ENCODE measurements at places on chromosomes 13 and 19. TPM values are rescaled to one million over a fixed set of nuclear protein-coding genes. Genes with fewer than 3 reads are reported as not detected.
A peak's percentile ranks its signal among the peaks of the same experiment; 100 is the strongest.

Gene SULT2A1
- not detected for total RNA-seq

- no peaks in the 10 kb centered on the region for H3K27me3 ChIP-seq
- H3K36me3 ChIP-seq: no peaks in the 10 kb centered on the region
- H3K4me1 ChIP-seq: no peaks in the 10 kb centered on the region
- DNase-seq: no peak
- H3K27ac ChIP-seq: no peak overlapping the region
Observed at GRCh38 chr13:92829930-92830329, 396.7 kb upstream of the GPC6 start.

DNA sequence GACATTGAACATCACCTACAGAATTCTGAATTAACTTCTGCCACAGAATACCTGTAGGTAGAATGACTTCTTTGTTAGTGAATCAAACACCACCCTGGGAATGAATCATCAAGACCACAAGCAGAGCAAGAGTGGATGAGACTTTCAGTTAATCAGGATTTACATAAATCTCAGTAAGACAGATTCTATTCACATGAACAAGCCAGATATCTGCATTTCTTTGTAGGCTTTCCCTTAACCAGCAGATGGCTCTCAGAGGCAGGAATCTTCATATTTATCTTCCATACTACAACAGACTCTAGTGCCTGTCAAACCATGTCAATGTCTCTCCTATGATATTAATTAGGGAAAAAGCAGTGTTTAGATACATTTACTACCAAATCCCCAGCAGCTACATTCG, 412.1 kb downstream of the KLF12 start:
- no peak for DNase-seq
- H3K27me3 ChIP-seq: no peaks in the 10 kb centered on the region
- H3K36me3 ChIP-seq: peaks cover 7% of the 10 kb centered on the region
- no peak overlapping the region for H3K27ac ChIP-seq
- no peak overlapping the region for H3K4me3 ChIP-seq

Gene ZNF681
- total RNA-seq: 5.5 TPM

Gene C19orf18
- 0.73 TPM for total RNA-seq

GRCh38 chr19:39557811-39558623, 18.1 kb upstream of the EID2 start:
- H3K4me3 ChIP-seq: peak overlapping the region; percentile 55
- H3K27ac ChIP-seq: peak overlapping the region; percentile 90
- DNase-seq: peak; percentile 31
- H3K36me3 ChIP-seq: no peaks in the 10 kb centered on the region
- H3K27me3 ChIP-seq: peaks cover 3% of the 10 kb centered on the region

Gene NLRP8
- total RNA-seq: not detected

- H3K27me3 ChIP-seq: no peaks in the 10 kb centered on the region
- no peak for DNase-seq
- H3K4me1 ChIP-seq: no peaks in the 10 kb centered on the region
- no peaks in the 10 kb centered on the region for H3K36me3 ChIP-seq
- H3K4me3 ChIP-seq: no peak overlapping the region
- H3K27ac ChIP-seq: no peak overlapping the region
Observed at GRCh38 chr13:91540158-91540736, 141.8 kb downstream of the GPC5 start.

Gene ZNF611
- 41.0 TPM for total RNA-seq

DNA sequence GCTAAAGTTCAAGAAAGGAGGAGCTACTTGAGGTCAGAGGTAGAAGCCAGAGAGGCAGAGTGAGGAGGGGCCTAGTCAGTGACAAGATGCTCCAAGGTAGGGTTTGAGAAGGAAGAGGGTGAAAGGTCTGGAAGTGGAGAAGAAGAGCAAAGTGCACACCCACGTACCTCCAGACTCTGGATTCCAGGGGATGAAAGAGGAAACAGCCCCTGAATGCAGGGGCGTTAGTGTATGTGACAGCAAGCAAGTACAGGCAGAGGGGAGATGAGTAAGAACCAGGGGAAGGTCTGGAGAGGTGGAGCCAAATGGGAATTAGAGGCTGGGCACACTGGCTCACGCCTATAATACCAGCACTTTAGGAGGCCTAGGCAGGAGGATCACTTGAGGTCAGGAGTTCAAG, 8.7 kb downstream of the RPS28 start:
- peaks cover 5% of the 10 kb centered on the region for H3K4me1 ChIP-seq
- peaks cover 7% of the 10 kb centered on the region for H3K27me3 ChIP-seq
- H3K27ac ChIP-seq: no peak overlapping the region
- H3K4me3 ChIP-seq: no peak overlapping the region
- no peak for DNase-seq
- H3K36me3 ChIP-seq: no peaks in the 10 kb centered on the region

Gene FCGBP
- 5.8 TPM for total RNA-seq

GRCh38 chr19:1626417-1627010, 21.3 kb upstream of the UQCR11 start:
- no peaks in the 10 kb centered on the region for H3K4me1 ChIP-seq
- no peak for DNase-seq
- H3K27me3 ChIP-seq: no peaks in the 10 kb centered on the region
- H3K36me3 ChIP-seq: peaks cover 19% of the 10 kb centered on the region

DNA sequence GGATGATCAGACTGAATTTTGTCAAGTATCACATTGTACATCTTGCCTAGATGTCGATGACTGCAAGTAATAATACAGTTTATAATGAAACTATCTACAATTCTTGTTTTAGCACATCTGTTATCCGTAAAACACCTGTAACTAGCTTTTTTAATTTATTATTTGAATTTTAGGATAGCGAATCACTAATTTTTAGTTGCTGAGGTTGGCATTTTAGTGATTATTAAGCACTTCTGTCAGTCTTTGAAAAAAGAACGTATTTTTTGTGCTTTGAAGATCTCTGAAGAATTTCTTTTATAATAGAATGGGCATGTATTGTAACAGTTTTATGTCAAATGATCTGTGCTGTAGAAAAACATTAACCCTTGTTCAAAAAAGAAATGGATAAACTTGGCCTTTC, 11.5 kb upstream of the MLNR start:
- H3K4me3 ChIP-seq: no peak overlapping the region
- peaks cover 49% of the 10 kb centered on the region for H3K36me3 ChIP-seq
- H3K4me1 ChIP-seq: no peaks in the 10 kb centered on the region
- no peak for DNase-seq
- no peaks in the 10 kb centered on the region for H3K27me3 ChIP-seq

Gene CARM1
- 33.2 TPM for total RNA-seq

DNA sequence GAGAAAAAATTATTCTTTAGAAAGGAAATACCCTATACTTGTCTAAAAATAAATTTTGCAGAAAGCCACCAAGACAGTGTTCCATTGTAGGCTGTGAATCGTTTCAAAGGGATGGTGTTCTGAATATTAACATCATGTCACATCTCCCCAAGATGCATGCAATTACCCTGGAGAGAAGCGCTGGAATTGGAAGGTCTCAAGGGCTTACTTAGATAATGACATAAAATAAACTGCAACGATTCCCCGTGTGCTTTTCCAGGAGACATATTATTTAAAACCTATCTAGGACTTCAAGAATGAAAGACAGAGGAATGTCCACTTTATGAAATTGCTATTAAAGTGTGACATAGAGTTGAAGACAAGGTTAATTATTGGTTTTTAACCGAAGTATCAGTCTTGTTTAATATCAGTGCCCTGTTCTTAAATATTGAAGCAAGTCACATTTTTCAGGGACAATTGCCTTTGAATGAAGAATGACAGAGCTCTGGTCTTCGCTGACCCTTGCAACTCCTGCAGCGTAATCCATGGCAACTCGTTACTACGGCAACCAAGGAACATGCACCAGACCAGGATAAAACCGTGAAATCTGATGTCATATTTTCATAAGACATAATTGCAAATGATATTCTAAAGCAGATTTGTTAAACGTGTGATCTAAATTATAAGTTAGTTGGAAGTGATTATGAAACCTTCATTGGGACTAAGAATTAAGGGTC, 91.7 kb downstream of the EFNB2 start:
- DNase-seq: no peak
- no peaks in the 10 kb centered on the region for H3K36me3 ChIP-seq
- no peak overlapping the region for H3K4me3 ChIP-seq
- H3K4me1 ChIP-seq: no peaks in the 10 kb centered on the region
- no peak overlapping the region for H3K27ac ChIP-seq
- no peaks in the 10 kb centered on the region for H3K27me3 ChIP-seq

Gene CYP2S1
- 0.83 TPM for total RNA-seq

GRCh38 chr13:106243011-106243565, 292.4 kb downstream of the EFNB2 start:
- no peak for DNase-seq
- peaks cover 2% of the 10 kb centered on the region for H3K27me3 ChIP-seq
- H3K36me3 ChIP-seq: no peaks in the 10 kb centered on the region
- no peaks in the 10 kb centered on the region for H3K4me1 ChIP-seq

GRCh38 chr19:16516381-16516780, 20.2 kb downstream of the C19orf44 start:
- DNase-seq: no peak
- H3K4me3 ChIP-seq: no peak overlapping the region
- H3K36me3 ChIP-seq: peaks cover 42% of the 10 kb centered on the region
- H3K4me1 ChIP-seq: peaks cover 5% of the 10 kb centered on the region

Gene ARRDC5
- total RNA-seq: 0.55 TPM

- no peaks in the 10 kb centered on the region for H3K4me1 ChIP-seq
- DNase-seq: no peak
- no peaks in the 10 kb centered on the region for H3K27me3 ChIP-seq
- H3K36me3 ChIP-seq: peaks cover 16% of the 10 kb centered on the region
Observed at GRCh38 chr13:27549406-27549981, 70.8 kb downstream of the LNX2 start.

GRCh38 chr13:27619728-27620376, 477 bp downstream of the LNX2 start:
- peaks cover 44% of the 10 kb centered on the region for H3K4me1 ChIP-seq
- no peaks in the 10 kb centered on the region for H3K27me3 ChIP-seq
- H3K4me3 ChIP-seq: peak overlapping the region; percentile 92
- H3K36me3 ChIP-seq: peaks cover 30% of the 10 kb centered on the region
- peak; percentile 54 for DNase-seq
- H3K27ac ChIP-seq: peak overlapping the region; percentile 90

GRCh38 chr13:30982506-30982905, 50.0 kb downstream of the TEX26 start:
- no peak overlapping the region for H3K27ac ChIP-seq
- DNase-seq: no peak
- H3K4me1 ChIP-seq: no peaks in the 10 kb centered on the region
- no peaks in the 10 kb centered on the region for H3K36me3 ChIP-seq
- H3K27me3 ChIP-seq: peaks cover 36% of the 10 kb centered on the region

GRCh38 chr19:35006342-35006998, 6.3 kb downstream of the GRAMD1A start:
- no peaks in the 10 kb centered on the region for H3K27me3 ChIP-seq
- peaks cover 56% of the 10 kb centered on the region for H3K36me3 ChIP-seq
- no peak overlapping the region for H3K27ac ChIP-seq
- peaks cover 51% of the 10 kb centered on the region for H3K4me1 ChIP-seq
- DNase-seq: no peak
- no peak overlapping the region for H3K4me3 ChIP-seq

- no peak for DNase-seq
- no peaks in the 10 kb centered on the region for H3K4me1 ChIP-seq
- no peaks in the 10 kb centered on the region for H3K36me3 ChIP-seq
- peaks cover 18% of the 10 kb centered on the region for H3K27me3 ChIP-seq
- no peak overlapping the region for H3K4me3 ChIP-seq
Observed at GRCh38 chr13:26677156-26677555, 83.4 kb downstream of the GPR12 start.

DNA sequence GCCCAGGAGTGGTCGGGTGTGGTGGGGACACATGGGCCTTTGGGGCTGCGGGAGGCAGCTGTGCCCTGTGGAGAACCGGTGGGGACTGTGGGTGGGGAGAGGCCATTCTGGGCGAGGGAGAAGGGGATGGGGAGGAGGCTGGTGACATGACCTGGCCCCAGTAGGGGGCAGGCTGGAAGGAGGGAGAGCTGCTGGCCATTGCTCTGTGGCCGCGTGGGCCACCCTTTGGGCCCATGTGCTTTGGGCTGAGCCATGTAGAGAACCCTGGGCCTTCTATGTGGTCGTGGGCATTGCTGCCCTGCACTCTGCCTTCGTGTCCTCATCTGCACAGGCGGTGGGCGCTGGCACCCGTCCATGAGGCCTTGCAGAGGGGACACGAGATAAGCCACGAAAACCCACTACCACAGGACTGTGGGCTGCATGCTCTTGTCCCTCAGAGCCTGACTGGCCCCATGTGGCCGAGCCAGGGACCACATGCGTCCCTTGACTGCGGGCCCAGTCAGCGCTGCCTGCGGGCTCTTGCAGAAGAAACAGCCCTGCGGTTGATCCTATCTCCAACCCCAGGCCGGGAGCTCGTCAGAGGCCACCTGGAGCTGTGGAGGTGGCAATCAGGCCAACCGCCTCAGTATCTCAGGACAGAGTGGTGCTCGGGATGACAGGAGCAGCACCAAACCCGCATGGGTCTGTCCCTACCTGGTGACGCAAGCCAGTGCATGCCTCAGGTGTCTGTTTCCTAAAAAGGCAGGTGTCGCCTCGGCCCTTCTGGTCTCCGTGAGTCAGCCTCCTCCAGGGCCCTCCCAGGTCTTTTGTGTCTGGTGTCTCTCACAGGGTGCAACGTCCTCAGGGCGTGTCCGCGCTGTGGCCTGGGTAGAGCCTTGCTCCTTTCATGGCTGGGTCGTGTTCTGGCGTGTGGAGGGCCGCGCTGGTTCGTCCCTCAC, 14.3 kb downstream of the FZR1 start:
- H3K27ac ChIP-seq: no peak overlapping the region
- H3K4me3 ChIP-seq: no peak overlapping the region
- peaks cover 21% of the 10 kb centered on the region for H3K4me1 ChIP-seq
- no peaks in the 10 kb centered on the region for H3K27me3 ChIP-seq

DNA sequence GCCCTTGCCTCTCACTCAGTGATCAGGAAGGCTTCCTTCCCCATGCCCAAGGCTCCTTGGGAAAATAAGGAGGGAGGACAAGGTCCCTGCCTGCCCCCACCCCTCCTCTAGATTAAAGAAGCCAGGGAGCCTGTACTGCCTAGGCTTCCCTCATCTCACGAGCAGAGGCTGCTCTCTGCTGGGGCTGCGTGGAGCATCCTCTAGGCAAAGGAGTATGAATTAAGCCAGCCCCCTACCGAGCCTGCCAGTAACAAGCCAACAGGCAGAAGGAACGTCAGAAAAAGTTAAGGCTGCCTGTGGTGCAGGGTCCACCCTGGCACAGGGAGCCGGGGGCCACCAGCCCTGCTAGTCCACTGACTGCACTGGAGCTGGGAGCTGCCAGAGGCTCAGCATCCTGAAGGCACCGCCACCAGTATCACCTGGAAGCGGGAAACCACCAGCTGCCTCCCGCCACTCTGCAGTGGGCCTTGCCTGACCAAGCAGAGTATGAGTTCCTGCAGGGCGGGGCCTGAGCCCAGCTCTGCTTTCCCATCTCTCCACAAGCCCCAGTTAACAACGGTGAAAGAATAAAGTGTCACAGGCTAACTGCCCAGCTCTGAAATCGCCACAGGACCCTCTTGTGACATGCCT, 6.8 kb downstream of the NAPA start:
- H3K27ac ChIP-seq: no peak overlapping the region
- H3K4me3 ChIP-seq: no peak overlapping the region
- H3K4me1 ChIP-seq: peaks cover 22% of the 10 kb centered on the region
- H3K36me3 ChIP-seq: peaks cover 12% of the 10 kb centered on the region
- no peaks in the 10 kb centered on the region for H3K27me3 ChIP-seq

GRCh38 chr13:40169476-40169875, 497.0 kb downstream of the FOXO1 start:
- no peak overlapping the region for H3K27ac ChIP-seq
- H3K4me3 ChIP-seq: no peak overlapping the region
- H3K4me1 ChIP-seq: peaks cover 32% of the 10 kb centered on the region
- H3K27me3 ChIP-seq: peaks cover 3% of the 10 kb centered on the region
- DNase-seq: no peak
- no peaks in the 10 kb centered on the region for H3K36me3 ChIP-seq

All from activated CD8-positive, alpha-beta T cell treated with anti-CD3 and anti-CD28 coated beads, Interleukin-2, amount 10 ng/mL, durations not matched to agents 7 days and 5 days (primary cell).